ENCODE measurements at places on chromosomes 4 and X.

- DNase-seq: no peak
Measured at GRCh38 chr4:80202741-80203553, 5.6 kb downstream of the PRDM8 start.

- no peak for DNase-seq
Measured at GRCh38 chrX:131985526-131986049, 37.5 kb upstream of the STK26 start.

DNA sequence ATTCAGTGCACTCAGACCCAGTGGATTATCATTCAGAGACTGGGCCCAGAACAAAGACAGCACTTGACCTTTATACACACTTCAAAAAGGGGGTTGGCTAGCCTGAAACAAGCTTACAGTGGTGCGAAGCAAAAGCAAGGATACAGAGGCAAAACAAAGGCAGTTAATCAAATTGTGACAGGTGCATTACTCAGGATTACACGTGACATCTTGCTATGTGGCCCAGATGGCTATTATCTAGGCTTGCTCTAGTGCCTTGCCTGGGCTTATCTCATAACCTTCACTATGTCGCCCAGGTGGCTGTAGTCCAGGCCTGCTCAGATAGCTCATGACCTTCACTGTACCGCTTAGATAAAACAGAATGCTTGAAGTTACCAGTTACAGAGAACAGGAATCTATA, 1092.1 kb upstream of the PRKX start:
- DNase-seq: no peak

DNA sequence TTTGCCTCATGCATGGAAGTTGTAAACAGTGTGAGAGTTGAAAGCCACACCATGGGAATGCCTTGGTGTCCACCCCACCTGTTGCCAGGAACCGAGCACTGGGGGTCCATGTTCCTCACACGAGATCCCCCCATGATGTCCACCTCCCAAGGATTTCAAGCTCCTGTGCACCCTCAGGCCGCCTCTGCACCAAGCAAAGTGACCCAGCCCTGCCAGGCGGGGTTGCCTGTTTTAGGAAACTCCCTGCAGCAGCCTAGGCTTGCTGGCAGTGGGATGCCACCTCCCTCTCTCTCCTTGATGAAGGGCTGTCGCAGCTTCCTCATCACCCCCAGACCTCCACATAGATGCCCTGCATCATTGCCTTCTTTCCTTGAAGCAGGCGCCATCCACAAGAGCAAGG, 82.8 kb downstream of the GPR143 start:
- no peak for DNase-seq

- DNase-seq: no peak
Measured at GRCh38 chrX:106391284-106391911, 220.4 kb upstream of the RADX start.

GRCh38 chr4:74361671-74362070, 3.3 kb upstream of the EREG start:
- DNase-seq: no peak

- no peak for DNase-seq
Measured at GRCh38 chr4:15793506-15794363, 15.6 kb downstream of the CD38 start.

DNA sequence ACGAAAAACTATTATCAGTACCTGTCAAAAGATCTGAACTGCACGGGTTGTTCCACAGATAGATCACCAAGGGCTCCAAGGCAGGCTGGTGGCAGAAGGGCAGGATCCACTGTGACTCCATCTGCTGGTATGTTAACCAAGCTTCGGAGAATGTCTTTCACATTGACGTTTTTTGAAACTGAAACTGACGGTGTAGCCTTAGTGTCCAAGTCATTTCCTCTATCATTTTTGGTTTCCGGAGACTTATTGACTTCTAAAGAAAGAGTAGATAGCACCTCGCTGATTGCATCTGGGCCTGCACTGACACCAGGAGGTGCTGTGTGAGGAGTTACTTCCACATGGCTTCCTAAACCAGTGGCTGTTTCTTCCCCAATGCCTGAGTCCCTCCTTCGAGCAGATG, 186.9 kb downstream of the LRBA start:
- peak; percentile 9 for DNase-seq

Data from stimulated activated CD8-positive, alpha-beta memory T cell treated with anti-CD3 and anti-CD28 coated beads, Interleukin-7, amount 100 ng/mL, for 1 hour (primary cell).